ENCODE measurements at places on chromosomes 5 and 9.

DNA sequence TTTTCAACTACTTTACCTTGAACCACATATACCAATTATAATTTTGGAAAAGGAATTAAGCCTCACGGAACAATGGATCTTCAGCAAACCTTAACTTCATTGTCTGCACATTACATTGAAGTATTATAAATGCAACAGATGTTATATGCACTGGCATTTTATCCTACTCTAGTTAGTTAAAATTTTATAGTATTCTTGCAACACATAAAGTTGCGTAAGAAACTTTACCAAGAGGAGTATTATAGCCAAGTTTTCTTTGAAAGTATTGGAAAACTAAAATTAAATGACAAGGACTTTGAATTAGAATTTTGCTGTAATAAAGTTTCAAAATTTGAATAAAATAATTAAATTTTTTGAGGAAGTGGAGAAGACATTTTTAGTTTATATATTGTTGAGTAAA is 63.4 kb upstream of the SREK1 start:
- no peak for DNase-seq

- no peak for DNase-seq
Measured at GRCh38 chr5:7888901-7889300, 20.0 kb downstream of the MTRR start.

DNA sequence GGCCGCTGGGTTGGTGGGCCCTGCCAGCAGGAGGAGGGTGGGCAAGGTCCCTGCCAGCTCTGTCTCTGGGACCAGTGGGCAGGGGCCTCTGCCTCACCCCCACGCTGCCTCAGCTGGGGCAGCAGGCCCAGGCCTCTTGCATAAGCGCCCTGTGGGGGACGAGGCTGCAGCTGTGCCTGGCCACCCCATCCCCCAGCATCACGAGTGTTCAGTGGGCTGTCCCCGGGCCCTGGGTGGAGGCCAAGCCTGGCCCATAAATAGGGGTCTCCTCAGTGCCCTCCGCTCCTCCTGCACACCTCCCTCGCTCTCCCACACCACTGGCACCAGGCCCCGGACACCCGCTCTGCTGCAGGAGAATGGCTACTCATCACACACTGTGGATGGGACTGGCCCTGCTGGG is at the start of gene PTGDS:
Gene PTGDS, plus strand, starts transcription at position 282 of the 400 bp plus-strand sequence. Its CDS starts 75 bp downstream, at position 357.
- no peak for DNase-seq

DNA sequence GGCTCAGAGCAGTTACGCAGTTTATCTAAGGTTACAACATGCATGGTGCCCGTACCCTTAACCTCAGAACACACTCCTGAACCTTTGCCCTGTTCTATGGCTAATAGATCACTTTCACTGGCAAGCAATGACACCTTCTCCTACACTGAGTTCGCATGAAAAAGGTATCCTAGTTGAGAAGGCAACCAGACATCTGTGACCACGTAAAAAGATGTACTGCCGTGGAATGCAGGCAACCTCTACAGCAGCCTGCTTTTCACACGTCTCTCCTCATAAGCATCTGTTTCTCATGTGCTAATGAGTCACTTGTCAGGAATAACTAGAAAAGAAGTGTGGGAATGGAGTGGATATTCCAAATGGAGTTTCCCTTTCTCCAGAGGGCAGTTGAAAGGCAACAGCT is 71.4 kb downstream of the FBXO38 start:
- DNase-seq, result no peak

- no peak for DNase-seq
Measured at GRCh38 chr5:180522330-180522729, 28.2 kb downstream of the CNOT6 start.

DNA sequence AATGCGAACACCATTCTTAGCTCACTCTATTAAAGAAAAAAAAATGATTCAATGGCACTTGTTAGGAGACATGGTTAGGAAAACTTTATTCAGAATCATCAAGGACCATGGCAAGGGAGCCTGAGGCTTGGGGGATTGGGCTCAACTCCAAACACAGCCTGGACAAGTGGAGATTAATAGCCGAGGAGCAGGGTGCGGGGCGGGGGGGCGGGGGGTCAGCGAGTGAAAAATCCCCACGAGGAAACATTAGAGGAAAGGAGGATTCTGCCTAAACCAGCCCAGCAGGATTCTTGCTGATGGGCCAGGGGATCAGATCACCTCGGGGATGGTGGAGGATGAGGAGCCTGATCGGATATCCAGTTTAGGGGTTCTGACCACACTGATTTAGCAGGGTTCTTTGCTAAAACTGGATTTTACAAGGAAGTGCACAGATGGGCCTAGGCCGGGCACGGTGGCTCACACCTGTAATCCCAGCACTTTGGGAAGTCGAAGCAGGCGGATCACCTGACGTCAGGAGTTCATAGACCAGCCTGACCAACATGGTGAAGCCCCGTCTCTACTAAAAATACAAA is 24.4 kb upstream of the FIBCD1 start:
- no peak for DNase-seq

DNA sequence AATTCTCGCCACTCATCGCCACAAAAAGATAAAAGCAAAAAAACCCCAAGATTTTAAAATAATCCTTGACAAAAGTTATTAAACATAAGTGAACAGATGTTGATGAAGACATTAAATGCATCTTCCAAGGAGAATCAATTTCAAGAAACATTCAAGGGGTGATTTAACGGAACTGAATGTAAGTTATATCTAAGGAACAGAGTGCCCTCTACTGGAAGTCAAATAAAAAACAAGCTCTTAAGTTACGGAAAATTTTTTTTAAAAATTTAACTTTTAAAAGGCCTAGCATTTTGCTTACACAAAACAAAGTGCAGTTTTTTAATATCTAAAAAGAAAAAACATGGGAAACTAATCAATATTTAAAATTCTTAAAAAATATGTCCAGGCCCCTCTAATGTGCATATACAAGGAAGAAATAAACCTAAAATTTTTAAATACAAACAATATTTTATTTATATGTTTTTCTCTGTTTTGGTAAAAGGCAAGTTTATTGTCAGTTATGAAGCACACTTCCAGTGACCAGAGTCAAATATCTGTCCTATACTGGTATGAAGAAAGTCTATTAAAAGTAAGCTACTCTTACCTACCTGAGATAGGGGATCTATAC is 28.0 kb downstream of the TEX10 start:
- peak; percentile 25 for DNase-seq

DNA sequence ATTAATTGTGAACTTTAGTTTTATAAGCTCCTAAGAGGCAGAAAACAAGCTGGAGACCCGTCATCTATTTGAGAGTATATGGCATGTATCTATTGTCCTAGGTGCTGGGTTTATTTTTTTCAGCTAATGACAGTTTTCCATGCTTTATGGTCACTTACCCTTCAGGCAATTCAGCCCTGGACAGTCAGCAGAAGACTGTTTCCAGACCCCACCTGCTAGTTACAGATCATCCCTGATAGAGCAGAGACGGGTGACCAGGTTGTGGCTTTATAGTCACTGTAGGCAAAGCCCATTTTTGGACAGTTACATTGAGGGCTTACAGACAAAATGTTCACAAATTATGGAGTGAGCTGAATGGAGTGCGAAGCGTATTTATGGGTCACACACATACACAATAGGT is 1227.5 kb downstream of the FOXD4L5 start:
- no peak for DNase-seq

GRCh38 chr5:73378070-73378469 is 70.5 kb downstream of the FOXD1 start:
- DNase-seq, result no peak

DNA sequence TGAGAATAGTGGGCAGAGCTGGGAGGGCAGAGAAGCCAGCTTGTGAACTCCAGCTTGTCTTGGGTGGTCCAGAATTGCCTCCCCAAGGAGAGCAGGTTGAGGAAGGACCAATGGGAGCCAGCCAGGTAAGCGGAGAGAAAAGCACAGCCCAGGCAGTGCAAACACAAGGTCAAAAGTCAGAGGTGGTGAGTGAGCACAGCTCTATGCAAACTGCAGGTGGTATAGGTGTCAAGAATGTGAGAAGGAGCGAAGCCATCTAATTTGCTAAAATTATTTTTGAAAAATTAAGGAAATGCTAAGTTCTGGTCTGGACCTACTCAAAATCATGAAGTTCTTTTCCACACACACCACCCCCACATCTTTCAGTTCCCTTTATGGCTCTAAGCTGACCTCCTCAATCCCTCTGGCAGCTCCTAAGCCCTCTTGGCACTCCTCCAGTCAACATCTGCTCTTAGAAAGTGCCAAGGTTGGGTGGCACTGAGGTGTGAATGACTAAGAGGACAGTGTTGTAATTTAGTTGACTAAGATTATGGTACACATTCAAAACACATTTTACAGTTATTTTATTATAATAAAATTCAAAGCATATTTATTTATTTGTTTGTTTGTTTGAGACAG is 6.6 kb upstream of the OTULINL start:
- peak; percentile 85 for DNase-seq

DNA sequence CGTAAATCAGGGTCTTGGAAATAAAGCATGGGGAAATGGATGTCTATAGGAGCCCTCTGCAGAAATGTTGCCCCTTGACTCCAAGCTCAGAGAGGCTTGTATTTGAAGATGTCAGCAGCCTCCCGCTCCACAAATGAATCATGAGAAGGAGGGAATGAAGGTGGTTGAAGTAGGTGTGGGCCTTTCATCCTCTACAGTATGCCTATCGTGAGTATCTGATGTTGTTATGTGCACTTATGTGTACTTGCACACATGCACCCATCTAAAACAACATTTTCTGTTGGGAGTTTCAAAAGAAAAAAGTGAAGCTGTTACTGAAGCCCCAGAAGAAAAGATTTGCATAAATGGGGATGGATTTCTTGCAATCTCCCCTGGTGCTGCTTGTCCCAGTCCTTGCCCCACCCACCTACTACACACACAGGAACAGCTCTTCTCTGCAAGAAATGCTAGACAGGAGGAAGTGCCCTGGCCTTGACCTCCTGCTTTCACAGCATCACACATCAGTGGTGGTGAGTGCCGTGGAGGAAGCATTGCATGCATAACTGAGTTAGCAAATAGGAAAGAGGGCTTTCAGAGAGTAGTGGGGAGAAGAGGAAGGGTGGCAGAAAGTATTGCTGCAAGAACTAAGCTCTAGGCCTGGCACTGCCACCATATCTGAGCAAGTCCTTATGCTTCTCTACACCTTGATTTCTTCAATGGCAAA is 156.1 kb downstream of the SNX18 start:
- DNase-seq, result no peak

DNA sequence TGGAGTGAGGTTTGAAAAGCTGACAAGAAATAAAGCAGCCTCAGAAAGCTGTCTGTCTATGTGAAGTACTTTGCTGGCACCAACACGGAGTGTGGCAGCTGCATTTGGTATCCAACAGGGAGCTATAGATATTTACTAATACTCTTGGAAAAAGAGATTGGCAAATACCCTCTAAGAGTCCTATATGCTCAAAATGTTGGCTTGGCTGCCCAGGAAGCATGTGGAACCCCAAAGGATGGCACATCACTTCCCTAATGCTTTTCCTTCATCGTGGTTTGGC is 398.3 kb downstream of the TLE4 start:
- DNase-seq, result no peak

DNA sequence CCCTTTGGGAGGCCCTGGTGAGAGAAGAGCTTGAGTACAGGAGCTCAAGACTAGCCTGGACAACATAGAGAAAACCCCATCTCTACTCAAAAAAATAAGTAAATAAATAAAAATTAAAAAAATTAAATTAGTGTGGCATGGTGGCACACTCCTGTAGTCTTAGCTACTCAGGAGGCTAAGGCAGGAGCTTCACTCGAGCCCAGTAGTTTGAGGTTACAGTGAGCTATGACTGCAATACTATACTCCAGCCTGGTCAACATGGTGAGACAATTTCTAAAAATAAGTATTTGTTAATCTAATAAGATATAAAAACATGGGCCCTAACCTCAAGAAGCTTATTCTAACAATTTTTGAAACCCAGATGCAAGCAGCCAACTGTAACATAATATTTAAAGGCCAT is 7.6 kb downstream of the RNF38 start:
- DNase-seq, result no peak

- no peak for DNase-seq
Measured at GRCh38 chr9:68711281-68711680, 6.2 kb downstream of the PIP5K1B start.

- DNase-seq, result no peak
Measured at GRCh38 chr9:76203373-76203772, 190.9 kb downstream of the RFK start.

GRCh38 chr9:5894237-5894959 is 3.7 kb downstream of the MLANA start:
- no peak for DNase-seq

DNA sequence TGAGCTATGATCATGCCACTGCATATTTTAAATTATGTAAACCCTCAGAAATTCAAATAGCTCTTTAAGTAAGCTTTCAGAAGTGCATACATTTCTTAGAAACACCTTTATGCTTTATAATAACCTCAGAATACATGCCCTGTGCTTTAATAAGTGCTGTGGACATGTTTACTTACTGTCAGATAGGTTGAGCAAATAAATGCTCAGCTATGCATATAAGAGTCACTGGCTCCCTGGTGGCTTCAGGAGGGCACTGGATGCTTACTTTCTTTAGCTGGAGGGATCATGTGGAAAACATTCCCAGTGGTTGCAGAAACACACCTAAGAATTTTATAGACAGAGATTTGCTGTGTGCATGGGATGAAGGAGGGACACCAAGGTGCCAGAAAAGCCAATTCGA is 74.4 kb downstream of the PDE6A start:
- no peak for DNase-seq

GRCh38 chr5:107541400-107541799 is 129.3 kb downstream of the EFNA5 start:
- DNase-seq, result no peak

- DNase-seq, result no peak
Measured at GRCh38 chr5:162334944-162335343, 267.4 kb downstream of the GABRG2 start.

DNA sequence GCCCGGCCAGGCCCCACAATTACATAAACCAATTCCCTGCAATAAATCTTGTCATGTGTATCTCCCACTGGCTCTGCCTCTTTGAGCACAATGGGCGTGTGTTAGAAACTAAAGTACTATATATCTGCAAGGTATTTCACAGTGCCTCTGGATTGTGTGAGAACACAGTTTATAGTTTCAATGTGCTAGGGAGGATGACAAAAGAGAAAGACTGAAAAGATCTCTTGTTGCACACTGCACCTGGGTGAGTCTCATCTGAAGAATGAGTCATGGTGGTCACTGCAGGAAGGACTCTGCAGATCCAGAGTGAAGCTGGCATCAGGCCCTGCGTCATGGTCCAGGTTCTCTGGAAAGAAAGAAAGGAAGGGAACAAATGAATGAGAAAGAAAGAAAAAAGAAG is 20.7 kb upstream of the CTSV start:
- DNase-seq, result no peak

DNA sequence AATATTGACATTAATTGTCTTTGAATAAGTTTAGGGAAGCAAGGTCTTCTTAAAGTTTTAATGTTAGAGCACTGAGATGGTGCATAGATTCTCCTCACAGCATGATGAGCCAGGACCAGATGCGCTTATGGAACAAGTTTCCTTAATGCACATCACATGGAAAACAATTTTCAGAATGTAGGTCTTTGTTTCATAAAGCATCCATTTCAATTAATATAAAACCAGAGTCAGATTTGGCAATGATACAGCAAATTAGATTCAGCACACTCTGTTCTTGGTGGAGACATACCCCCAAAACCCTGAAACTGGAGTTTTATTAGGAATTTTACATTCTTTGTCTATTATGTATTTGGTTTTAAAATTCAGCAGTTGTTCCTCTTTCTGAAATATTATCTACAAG is 402.1 kb upstream of the SEMA6A start:
- DNase-seq, result no peak
